ENCODE measurements at places on chromosomes 4 and X. TPM values are rescaled to one million over a fixed set of nuclear protein-coding genes. Genes with fewer than 3 reads are reported as not detected.
A peak's percentile ranks its signal among the peaks of the same experiment; 100 is the strongest.

- DNase-seq = no peak
Measured at GRCh38 chrX:109350551-109350950, 131.3 kb downstream of the GUCY2F start.

- no peak for DNase-seq
Measured at GRCh38 chrX:64792598-64793337, 183.5 kb downstream of the ZC4H2 start.

DNA sequence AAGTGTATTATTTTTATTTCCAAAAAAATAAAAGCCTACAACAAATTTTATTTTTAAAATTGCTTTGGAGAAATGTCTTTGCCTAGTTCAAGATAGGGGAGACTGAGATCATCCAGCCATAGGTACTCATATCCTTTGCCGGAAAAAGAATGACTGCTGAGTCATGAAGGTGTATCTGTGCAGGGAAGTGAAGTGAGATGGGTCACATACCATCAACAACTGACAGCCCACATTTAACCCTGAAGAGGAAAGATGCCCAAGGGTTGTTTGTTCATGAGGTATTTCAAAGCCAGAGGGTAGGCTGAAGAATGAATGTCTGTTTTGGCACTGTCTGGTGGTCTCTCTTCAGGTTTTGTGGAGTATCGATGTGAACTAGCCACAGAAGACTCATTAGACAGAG lies 106.7 kb upstream of the TTC29 start:
- no peak for DNase-seq

- DNase-seq = no peak
Measured at GRCh38 chr4:26491449-26492170, 1.3 kb upstream of the CCKAR start.

DNA sequence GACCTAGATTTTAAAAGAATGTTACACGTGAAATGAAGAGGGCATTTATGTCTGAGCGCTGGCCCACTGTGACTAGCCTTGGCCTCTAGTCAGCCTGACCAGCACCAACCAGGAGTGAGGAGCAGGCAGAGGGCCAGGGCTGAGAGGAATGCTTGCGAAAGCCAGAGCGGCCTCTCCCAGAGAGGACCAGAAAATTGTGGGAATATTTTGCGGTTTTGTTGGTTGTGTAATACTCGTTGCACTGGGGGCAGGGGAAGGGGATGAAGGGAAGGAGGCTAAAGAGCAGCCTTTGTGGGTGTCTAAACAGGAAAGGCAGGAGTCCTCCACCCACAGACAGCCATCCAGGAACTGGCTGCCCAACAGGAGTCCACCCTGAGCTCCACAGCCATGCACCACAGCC lies 3.8 kb downstream of the GABRE start:
- DNase-seq = no peak

- DNase-seq = no peak
Measured at GRCh38 chr4:6732441-6733357, 16.7 kb downstream of the BLOC1S4 start.

GRCh38 chr4:84699001-84699671 lies 116.2 kb downstream of the CDS1 start:
- no peak for DNase-seq

DNA sequence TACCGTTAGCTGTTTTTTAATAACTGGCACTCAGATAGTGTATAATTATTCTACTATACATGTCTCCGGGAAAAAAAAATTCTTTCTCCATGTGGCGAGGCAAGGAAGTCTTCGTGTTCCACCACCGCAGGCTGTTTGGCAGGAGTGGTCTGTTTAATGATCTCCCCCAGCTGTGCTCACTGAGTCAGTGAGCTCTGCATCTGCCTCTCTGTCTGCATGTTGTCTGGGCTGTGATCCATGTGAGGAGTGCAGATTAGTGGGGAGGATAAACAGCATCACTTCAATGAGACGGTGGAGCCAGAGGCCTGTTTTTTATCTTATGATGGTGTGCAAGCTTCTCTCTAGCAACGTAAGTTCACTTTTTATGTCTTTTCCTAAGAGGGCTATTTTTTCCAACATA lies 69.8 kb downstream of the RPS3A start:
- DNase-seq = no peak

- no peak for DNase-seq
Measured at GRCh38 chrX:129606918-129607317, 47.8 kb downstream of the APLN start.

- no peak for DNase-seq
Measured at GRCh38 chrX:13212191-13212651, 107.6 kb downstream of the ATXN3L start.

DNA sequence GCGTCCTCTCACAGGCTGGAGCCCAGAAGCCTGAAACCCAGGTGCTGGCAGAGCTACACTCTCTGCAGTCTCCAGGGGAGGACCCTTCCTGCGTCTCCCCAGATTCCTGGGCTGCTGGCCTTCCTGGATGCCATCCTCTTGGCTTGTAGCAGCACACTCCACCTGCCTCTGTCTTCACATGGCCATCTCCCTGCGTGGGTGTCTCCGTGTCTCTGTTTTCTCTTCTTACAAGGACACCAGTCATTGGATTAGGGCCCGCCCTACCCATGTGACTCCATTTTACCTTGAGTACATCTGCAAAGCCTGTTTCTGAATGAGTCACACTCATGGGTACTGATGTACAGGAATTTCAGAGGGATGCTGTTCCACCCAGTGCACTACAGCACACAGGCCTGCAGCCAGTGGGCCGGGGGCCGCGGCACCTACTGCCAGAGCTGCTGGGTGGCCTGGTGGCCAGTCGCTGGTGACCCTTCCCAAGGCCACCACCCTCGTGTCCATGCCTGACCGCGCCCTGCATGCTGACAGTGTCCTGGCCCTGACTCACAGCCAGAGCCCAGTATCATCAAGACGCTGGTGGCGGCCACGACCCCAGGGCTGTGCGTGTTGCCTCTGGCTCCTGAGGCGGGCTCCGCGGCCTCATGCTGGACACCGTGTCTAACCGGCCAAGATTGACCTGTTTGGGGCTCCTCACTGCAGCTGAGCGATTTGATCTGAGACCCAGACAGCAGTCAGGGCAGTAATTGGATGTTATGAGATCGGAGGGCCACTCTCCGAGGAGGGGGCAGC lies 63.6 kb upstream of the NKX1-1 start:
- DNase-seq = peak; percentile 86

- DNase-seq = no peak
Measured at GRCh38 chr4:144962300-144962699, 135.7 kb downstream of the ANAPC10 start.

- DNase-seq = no peak
Measured at GRCh38 chrX:104659005-104659744, 93.2 kb downstream of the IL1RAPL2 start.

DNA sequence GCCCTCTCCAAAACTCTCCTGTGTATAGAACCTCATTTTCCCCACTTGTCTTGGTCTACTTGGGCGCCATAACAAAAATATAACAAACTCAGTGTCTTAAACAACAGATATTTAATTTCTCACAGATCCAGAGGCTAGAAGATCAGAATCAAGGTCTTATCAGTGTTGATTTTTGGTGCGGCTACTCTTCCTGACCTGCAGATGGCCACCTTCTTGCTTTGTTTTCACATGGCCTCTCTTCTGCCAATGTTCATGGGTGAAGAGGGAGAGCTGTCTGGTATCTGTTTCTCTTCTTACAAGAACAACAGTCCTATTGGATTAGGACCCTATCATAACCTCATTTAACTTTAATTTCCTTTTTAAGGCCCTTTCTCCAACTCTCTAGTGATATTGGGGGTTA lies 177.3 kb downstream of the PABPC4L start:
- DNase-seq = no peak

DNA sequence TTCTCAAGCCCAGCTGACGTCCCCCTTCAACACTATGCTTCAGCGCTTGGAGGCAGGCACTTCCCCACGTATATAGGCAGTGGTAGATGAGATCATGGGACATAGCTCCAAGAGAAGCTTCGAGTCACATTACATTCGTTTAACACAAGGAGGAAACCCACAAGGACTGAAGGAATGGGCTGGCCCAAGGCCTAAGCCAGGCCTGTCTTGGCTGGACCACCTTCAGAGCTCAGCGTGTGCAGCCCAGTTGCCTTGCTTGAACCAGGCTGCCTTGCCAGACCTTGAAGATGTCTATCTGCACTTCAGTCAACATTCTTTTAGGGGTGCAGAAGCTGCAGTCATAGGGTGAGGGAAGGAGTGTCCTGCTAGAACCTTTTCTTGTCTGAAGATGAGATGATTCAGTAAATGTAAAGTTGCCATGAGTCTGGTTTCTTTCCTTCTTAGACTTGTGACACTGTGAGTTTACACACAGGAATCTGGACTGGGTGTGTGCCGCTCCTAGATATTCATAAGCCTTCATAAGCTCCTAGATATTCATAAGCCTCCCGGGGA lies 144.1 kb upstream of the RBPJ start:
- no peak for DNase-seq

The TRPC3 gene
- total RNA-seq = 0.20 TPM

The HTR2C gene
- not detected for total RNA-seq

The FAAH2 gene
- total RNA-seq = 1.2 TPM

The LEF1 gene
- 3.1 TPM for total RNA-seq

The ARHGEF6 gene
- total RNA-seq = 12.2 TPM

The BEX1 gene
- total RNA-seq = 6.0 TPM

The NPY2R gene
- total RNA-seq = not detected

The GSPT2 gene
- total RNA-seq = 9.6 TPM

The GK gene
- 3.4 TPM for total RNA-seq

The SLC2A9 gene
- total RNA-seq = 0.72 TPM

The EGF gene
- total RNA-seq = 0.87 TPM

The IBSP gene
- 0.95 TPM for total RNA-seq

Measured in chondrocyte (in vitro differentiated cells).